Retina (tissue), 1 donor: ENCODE measurements at places on chromosomes 11 and 22.

DNA sequence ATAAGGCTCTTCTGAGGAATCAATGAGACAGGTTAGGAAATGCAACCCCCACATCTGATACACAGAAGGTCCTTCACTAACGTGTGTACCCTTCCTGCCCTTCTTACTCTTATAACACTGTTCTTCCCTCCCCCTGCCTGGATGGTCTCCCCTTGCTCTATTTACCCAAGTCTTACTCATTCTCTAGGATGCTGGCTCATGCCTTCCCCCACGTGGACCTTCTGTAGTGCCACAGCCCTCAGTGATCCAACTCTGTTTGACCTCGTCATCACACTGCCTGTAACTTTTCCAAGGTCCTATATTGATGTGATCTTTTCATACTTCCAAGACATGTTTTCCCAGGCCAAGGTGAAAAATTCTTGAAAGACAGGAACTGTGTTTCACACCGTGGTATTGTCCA is 79.8 kb downstream of the C11orf58 start:
- DNase-seq = no peak

GRCh38 chr11:64826578-64827450 is 16.5 kb upstream of the MEN1 start:
- DNase-seq = no peak

DNA sequence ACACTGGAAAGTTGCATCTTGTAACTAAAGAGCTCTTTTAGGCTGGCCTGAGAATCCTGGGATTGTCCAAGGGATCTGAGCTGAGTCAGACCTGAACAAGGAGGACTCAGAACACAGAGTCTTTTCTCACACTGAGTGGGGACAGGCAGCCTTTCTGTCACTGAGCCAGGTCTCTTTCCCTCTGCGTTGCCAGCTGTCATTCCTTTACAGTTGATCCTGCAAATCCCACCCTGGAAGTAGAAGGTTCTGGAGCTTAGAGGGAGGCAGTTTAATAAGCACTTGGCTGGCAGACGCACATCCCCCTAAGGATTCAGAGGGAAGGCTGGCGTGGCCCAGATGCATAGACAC is 76.3 kb upstream of the SUSD2 start:
- DNase-seq = no peak

DNA sequence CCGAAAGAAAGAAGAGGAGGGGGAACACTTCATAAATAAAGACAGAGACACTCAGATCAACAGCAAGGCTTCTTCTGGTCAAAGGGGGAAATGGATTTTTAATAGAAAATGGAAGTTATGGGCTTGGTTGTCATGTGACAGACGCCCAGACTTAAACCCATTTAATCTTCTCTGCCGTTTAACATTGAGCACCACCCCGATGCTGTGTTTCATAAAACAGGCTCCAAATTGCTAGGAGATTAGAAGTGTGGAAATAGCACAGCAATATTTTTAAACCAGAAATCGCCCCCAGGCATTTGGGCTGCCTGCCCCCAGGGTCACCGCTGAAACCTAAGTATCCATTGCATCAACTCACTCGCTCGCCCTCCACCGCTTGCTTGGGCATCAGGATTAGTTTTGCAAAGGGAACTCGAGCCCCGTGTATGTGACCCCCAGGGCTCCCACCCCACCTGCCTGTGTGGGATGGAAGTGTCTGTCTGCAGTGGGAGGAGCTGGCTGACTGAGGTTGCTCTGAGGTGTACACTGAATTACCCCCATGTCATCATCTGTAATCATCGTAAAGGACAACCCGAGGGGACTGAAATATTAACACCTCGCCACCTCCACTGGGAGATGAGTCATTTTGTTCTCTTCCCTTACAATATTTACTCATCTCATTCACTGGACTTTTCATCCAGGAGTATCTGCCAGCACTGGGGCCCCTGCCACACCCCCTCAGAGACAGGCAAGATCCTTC is 10.7 kb downstream of the DSCAML1 start:
- no peak for DNase-seq

GRCh38 chr11:2351701-2352100 is 25.4 kb upstream of the CD81 start:
- DNase-seq = no peak

- peak; percentile 24 for DNase-seq
Observed at GRCh38 chr11:17991783-17992433, 20.9 kb downstream of the SERGEF start.

DNA sequence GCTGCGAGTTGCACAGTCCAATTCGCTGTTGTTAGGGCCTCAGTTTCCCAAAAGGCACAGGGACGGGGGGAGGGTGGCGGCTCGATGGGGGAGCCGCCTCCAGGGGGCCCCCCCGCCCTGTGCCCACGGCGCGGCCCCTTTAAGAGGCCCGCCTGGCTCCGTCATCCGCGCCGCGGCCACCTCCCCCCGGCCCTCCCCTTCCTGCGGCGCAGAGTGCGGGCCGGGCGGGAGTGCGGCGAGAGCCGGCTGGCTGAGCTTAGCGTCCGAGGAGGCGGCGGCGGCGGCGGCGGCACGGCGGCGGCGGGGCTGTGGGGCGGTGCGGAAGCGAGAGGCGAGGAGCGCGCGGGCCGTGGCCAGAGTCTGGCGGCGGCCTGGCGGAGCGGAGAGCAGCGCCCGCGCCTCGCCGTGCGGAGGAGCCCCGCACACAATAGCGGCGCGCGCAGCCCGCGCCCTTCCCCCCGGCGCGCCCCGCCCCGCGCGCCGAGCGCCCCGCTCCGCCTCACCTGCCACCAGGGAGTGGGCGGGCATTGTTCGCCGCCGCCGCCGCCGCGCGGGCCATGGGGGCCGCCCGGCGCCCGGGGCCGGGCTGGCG is at the start of gene BCR:
TSS of gene BCR (plus strand) at position 209 of the 592 bp plus-strand sequence. CDS start 452 bp downstream, outside the sequence.
- DNase-seq = peak; percentile 72

- DNase-seq = no peak
Observed at GRCh38 chr11:134101282-134101681, 32.4 kb downstream of the JAM3 start.

- DNase-seq = no peak
Observed at GRCh38 chr11:74546752-74547151, 45.6 kb upstream of the POLD3 start.

DNA sequence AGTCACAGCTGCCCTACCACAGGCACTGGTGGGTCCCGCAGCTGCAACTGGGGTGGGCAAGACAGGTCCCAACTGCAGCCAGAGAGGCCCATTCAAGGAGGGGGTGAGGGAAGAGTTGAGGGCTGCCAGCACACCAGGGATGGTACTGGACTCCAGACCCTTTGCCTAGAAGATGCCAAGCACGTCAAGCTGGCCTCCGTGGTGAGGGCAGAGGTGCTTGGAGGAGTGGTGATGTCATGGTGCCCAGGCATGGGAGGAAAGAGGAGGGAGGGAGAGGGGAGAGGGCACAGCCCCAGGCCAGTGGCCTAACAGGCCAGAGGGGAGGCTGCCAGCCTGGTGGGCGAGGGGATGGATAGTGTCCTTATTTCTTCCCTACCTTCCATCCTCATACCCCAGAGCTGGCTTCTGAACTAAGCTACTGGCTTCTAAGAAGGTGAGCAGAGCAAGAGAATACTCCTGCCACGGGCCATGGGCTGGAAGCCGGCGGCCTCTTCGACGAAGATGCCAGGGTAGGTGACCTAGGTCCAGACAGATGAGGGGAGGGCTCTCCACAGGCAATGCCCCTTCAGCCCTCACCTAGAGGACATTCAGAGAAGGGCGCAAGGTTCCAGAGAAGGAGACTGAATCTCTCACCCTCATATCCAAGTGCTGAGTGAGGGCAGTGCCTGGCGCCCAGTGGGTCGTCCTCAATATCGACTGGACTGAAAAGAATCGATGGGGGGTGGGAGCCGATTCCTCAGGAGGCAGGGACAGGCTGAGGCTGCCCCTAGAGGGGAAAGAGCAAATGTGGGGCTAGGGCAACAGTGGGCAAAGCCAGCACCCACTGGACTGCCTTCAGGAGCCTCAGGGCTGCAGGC is 1.8 kb downstream of the SYT7 start:
- DNase-seq = peak; percentile 38

DNA sequence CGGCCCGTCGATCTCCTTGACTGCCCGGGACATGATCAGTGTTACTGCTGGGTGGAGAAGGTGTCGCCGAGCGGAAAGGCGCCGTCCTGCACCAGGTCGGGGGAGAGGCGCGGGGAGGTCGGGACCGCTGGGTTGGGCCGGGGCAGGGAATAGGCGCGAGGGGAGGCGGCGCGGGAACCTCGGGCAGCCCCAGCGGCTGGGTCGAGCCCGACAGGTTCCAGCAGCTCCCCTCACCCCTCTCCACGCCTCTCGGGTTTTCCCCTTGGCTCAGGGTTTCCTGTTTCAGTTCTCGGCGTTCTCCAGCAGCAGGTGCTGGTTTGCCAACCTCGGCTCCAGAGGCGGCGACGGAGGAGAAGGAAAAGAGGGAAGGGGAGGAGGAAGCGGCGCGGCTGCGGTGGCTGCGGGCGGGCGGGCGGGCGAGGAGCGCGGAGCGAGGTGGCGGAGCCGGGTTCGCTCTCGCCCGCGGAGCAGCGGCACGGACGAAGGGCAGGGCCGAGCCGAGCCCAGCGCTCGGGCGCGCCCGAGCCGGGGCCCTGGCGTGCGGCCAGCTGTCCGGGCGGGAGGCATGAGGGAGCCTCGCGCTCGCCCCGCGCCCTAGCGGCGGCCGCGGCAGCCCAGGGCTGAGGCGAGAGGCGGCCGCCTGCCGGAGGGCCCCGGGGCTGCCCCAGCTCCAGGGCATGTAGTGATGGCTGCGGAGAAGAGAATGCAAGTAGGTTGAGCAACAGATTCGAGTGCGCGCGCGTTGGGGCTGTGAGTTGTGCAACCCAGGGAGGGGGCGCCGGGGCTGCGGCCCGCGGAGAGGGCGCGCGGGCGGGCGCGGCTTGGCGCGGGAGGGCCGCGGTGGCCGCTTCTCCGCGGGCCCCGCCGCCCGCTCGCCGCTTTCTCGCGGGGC is at the start of gene ZC3H12C:
TSS of gene ZC3H12C (plus strand) at position 878 of the 892 bp plus-strand sequence. CDS start 20 bp downstream, outside the sequence.
- DNase-seq = peak; percentile 88

DNA sequence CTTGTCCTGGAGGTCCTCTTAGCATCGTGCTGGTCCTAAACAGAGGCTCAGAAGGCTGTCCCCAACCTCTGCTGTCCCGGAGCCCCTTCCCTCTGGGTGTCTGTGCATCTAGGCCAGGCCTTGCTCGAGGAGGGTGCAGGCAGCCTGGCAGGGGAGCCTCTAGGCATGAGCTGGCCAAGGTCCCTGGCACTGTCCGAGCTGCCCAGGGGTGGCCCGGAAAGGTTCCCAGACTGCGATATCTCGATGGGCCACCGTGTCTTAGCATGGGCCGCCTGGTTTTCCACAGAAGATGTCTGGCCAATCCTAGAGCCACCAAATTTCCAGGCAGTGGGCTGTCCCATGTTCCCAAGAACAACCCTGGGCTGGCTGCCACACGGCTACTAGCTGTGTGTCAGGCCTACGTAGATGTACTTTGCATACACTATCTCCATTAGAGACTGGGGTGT is 24.6 kb upstream of the SMIM38 start:
- DNase-seq = no peak

DNA sequence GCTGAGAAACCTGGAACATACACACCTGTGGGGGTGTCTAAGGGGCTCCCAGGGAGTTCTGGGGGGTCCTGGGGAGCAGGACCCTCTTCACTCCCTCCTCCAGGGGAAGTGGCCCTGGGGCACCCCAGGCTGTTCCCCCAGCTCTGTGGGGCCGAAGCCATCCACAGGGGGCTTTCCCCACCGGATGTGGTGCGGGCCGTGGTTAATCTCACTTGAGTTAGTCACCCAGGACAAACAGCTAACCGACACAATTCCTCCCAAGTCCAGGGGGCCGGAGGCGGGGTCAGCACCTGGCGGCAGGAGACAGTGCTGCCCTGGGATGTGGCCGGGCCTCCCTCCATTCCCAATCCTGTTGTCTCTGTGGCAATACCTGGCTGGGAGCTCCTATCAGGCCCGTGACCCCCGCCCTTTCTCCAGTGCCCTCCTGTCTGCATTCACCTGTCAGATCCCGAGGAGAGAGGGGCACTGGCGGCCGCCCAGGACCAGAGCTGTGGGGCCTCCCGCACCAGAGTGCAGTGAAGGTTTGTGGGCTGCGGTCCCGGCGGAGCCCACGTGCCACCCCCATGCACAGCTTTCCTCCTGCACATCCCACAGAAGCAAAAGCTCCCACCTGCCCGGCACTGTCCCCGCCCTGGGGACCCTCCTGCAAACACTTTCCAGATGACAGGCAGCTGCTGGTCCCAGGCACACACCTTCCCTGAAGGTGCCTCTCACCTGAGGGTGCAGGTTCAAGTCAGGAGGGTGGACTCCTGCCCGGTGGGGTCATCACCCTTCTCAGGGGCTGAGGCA is 5.2 kb upstream of the MUC5AC start:
- DNase-seq = no peak

DNA sequence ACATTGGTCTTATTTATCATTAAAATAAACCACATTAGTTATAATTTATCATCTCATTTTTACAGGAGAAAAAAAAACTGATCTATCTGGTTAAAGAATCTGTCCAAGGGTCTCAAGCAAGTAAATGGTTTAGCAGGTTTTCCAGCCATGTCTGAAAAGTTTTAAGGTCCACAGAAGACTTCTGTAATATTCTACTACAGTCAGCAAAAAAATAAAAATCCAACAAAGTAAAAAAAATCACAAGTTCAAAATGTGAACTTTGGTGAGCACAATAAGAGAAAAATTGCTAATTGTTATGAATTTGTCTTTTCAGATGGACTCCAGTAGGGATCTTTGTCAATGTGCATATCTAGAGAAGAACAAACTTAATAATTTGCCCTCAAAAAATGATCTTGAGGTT is 1.3 kb downstream of the OR52E4 start:
- DNase-seq = no peak

DNA sequence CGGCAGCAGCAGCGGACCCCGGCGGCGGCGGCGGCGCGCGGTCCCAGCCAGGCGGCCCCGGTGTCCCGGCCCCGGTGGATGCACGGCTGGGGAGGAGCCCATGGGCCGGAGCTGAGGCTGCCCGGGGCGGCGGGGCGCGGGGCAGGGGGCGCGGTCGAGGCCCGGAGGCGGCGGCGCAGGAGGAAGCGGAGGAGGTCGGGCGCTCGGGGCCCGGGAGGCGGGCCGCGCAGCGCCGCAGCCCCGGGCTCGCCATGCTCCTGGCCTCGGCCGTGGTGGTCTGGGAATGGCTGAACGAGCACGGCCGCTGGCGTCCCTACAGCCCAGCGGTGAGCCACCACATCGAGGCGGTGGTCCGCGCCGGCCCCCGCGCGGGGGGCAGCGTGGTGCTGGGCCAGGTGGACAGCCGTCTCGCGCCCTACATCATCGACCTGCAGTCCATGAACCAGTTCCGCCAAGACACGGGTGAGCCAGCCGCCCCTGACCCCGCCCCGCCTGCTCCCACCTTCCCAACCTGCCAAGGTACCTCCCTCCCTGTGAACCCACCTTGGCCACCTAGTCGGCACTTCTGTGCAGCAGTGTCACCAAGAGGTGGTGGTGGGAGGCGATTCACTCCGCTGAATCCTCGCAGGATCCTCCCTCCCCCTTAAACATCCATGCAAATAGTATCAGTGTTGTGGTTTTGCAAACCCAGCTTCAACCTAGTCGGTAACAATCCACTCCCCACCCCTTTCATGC is 580 bp downstream of the DTX4 start:
- no peak for DNase-seq

DNA sequence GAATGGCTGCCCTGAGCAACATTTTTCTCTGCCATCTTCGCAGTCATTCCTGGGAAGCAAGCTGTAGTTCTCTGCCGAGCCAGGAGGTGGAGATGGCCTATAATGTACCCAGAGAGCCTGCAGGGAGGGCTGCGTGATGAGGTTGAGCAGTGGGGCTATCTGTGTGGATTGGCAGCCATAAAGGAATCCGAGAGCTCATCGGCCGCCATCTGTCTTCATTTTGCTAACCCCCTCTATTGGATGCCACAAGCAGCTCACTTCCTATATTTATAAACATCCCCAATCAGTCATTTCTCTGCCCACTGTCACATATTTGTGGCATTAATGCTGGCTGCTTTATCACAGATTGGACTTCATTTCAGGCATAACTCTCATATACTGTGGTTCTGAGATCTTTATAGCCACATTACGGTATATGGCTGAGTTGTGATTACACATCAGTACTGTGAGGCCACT is 209.5 kb downstream of the NTM start:
- no peak for DNase-seq

- DNase-seq = no peak
Observed at GRCh38 chr11:2963112-2963754, 28.9 kb downstream of the NAP1L4 start.
